ENCODE measurements at places on chromosomes 2 and 18.

- no peak for DNase-seq
Observed at GRCh38 chr2:206263959-206264603, 10.4 kb upstream of the ZDBF2 start.

DNA sequence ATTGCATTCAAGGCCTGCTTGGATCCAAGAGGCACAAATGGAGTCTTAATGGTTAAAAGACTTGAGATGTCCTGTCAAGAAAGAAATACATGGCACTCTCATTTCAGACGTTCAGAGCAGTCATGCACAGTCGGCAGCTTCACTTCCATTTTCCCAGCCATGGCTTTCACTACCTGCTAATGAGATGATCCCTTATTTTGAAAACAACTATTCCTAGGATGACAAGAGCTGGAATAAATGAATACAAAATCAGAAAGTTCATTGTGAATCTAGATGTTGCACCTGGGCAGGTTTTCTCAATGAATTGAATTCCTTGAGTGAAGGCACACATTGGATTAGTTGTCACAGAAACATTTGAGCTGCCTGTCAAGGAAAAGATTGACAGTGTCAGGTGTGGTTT lies 25.7 kb downstream of the ABCG5 start:
- DNase-seq = no peak

DNA sequence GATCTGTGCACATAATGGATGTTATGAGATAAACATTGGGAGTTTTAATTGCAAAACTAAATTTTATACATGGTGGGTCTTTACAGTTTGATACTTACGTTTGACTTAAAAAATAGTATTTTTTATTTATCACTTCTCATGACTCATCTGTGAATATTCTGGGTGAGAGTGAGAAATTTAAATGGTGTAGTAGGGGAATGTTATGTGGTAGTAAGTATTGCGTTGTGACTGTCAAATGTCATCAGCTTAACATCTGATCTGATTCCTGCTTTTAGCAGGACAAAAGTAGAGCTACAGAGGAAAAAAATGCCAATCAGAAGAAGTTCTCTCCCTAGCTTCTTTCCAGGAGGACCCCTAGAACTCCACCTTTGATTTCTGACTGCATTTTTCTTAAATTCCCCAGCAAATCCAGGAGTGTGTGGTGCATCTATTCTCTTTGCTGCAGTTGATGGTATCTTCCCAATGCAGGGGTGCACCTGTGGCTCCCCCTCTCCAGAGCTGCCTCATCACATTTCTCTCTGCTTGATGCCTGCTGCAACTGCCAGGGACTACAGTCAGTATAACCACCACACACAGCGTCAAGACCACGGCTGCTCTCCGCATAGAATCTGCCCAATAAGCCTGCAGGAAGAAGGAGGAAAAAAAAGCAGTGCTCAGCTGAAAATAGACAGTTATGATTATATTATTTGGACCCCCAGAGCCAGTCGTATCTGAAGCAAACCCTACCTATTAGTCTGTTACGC lies 151.3 kb upstream of the THUMPD2 start:
- no peak for DNase-seq

- DNase-seq = no peak
Observed at GRCh38 chr18:10792181-10792580, 266.4 kb downstream of the NAPG start.

GRCh38 chr2:195652911-195653310 lies 4.1 kb upstream of the SLC39A10 start:
- DNase-seq = no peak

DNA sequence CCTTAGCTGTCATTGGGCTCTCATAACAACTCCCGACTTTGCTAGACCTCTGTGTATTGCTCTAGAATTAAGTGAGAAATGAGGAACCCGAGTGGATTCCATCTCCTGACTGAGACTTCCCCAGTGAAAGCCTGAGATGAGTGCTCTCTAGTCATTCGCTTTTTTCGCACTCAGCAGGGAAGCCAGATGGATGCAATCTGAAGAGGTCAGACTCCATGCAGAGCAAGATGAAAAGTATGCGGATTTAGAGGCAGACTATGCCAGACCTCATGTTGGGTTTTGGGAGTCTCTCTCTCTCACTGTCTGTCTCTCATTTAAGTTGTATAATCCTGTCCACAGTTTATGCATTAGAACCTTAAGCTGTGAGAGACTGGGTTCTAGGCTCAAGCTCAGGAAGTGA lies 88.6 kb downstream of the SLC5A7 start:
- no peak for DNase-seq

GRCh38 chr2:224055101-224055500 lies 16.0 kb upstream of the SERPINE2 start:
- DNase-seq = no peak

DNA sequence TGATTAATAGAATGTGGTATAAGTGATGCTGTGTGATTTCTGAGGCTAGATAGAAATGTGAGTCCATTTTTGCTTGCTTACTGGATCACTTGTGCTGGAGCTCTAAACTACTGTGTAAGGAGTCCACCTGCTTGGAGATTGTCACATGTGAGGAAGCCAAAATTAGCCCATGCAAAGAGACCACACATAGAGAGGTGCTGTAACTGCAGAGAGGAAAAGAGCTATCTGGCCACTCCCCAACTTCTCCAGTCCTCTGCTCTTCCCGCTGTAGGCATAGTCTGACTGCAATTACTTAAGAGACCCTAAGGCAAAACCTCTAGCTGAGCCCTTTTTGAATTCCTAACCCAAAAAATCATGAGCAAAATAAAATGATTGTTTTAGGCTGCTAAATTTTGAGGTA lies 120.6 kb upstream of the FBXO11 start:
- no peak for DNase-seq

- no peak for DNase-seq
Observed at GRCh38 chr2:107430596-107431266, 396.0 kb upstream of the RGPD4 start.

GRCh38 chr2:239296020-239296932 lies 104.5 kb downstream of the HDAC4 start:
- DNase-seq = no peak

DNA sequence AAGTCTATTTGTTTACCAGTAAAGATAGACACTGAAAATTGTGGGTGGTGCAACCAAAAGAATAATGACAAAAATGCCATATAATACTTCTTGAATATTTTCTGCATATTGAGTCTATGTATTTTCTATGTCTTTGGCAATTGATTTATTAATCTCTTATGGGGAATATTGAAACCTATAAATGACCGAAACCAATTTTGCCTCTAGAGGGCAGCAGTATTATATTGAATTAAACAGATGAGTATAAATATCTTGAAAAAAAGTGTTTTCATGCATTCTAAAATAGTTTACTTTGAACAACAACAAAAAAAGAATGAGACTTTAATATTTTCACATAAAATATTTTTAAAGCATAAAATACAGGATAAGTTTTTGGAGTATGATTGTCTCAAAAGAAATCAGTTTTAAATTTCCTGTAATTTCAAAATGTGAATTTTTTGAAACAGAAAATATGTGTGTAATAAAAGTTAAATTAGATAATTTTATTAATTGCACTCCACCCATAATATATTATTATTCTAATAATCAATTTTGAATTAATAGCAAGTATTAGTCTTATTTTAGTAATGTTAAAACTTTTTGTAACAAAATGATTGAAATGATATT lies 49.9 kb upstream of the CALCRL start:
- no peak for DNase-seq

- DNase-seq = no peak
Observed at GRCh38 chr2:43943323-43943722, 52.5 kb downstream of the LRPPRC start.

GRCh38 chr2:127950264-127950663 lies 64.5 kb upstream of the AMMECR1L start:
- no peak for DNase-seq

GRCh38 chr2:58291726-58292438 lies 50.8 kb upstream of the FANCL start:
- DNase-seq = no peak

DNA sequence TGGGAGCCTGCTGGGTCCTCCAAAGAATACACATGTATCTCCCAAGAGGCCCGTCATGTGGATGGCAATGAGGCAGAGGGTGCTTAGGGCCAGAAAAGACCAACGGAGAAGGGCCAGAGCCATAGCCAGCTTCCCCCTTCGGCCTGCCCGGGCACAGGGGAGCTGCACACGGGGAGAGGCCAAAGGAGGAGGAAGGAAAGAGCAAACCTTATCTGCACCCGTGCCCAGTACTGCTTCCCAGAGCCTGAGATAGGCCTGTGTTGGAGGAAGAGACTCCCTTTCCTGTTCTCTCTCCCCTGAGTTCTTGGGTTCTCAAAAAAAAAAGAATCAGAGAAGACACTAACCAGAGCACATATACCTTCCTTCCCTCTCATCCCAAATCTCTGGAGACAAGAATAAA lies 250.3 kb downstream of the ANAPC1 start:
- DNase-seq = no peak

DNA sequence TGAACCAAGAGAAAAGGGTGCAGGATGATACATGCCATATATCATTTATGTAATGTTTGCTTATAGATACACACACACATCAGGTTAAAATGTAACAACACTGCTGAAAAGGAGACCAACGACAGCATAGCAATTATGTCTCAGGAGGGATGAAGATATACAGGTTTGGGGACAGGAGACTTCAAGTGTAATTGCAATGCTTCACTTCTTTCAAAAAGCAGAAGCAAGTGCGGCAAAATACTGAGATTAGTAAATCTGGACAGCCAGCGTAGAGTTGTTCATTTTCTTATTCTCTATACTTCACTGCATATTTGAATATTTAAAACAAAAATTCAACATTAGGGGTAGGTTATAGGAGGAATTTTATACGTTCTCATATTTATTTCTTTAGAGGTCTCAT lies 87.2 kb downstream of the L3MBTL4 start:
- DNase-seq = no peak

- no peak for DNase-seq
Observed at GRCh38 chr2:56682397-56682760, 498.6 kb downstream of the CCDC85A start.

DNA sequence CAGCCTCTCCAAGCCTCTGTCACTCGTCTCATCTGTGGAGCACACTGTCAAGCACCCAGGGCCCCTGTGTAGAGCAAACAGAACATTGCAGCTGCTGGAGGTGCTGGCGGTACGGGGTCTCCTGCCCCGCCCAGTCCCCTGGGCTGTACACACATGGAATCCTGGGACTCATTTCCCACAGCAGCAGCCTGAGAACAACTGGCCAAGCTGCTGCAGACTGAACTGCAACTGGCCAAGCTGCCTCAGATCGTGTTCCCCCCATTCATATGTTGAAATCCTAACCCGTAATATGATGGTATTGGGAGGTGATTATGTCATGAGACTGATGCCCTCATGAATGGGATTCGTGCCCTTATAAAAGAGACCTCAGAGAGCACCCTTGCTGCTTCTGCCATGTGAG lies 130.5 kb downstream of the NCK2 start:
- DNase-seq = no peak

- no peak for DNase-seq
Observed at GRCh38 chr2:54373855-54374254, 82.3 kb upstream of the SPTBN1 start.

DNA sequence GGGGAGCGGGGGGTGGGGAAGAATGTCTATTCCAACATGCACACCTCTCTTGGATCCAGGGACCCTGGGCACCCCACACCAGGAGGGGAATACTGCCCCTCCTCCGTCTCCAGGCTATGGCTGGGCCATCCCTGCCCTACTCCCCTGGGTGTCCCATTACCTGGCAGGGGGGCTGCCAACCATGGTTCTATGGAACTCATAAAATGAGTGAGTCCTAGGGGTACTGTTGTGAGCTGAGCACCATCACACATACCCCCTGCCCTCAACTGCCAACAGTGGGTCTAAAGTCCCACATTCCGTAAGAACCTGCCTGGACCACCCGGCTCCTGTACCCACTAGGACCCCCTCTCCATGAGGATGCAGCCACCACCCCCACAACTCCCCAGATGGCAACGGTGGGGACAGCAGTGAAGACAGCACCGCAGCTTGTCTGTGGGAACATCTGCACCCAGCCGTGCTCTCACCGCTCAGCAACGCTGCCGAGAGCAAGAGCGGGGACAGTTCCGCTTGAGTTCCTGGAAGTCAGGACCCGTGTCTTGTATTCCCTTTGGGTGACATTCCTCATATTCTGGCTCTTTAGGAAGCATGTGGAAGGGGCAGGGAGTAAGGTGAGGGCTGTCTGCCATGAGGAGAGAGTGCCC lies 41.5 kb downstream of the BIN1 start:
- no peak for DNase-seq

DNA sequence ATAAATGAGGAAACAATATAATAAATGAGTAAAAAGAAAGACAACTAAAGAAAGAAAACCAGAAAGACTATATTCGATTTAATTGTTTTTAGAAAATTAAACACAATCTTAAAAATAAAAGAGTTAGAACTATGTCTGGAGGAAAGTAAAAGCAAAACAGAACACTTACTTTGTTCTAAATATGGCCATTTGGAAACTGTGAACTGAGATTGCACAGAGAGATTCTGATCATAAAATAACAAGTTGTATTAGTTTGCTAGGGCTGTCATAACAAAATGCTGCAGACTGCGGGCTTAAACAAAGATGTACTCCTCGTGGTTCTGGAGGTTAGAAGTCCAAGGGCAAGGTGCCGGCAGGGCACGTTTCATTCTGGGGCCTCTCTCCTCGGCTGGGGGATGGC lies 128.1 kb upstream of the AQP4 start:
- no peak for DNase-seq

- no peak for DNase-seq
Observed at GRCh38 chr2:63696496-63696895, 107.7 kb downstream of the MDH1 start.

DNA sequence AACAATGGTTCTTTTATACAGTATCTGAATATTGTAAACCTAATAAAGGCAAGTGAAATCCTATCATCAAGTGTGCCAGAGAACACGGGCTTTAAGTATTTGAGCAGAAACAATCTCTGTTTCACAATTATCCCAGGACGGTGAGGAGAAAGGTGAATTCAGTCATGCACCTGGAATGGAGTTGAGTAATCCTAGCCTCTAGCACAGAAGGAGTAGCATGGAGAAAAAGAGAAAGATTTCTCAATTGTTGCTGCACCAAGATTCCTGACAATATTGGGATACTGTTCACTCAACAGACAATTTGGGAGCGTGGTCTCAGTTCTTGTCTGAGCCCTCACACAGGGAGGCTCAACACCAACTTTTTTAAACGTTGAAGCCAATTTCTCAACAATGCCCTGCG lies 510.6 kb downstream of the SOX11 start:
- no peak for DNase-seq

DNA sequence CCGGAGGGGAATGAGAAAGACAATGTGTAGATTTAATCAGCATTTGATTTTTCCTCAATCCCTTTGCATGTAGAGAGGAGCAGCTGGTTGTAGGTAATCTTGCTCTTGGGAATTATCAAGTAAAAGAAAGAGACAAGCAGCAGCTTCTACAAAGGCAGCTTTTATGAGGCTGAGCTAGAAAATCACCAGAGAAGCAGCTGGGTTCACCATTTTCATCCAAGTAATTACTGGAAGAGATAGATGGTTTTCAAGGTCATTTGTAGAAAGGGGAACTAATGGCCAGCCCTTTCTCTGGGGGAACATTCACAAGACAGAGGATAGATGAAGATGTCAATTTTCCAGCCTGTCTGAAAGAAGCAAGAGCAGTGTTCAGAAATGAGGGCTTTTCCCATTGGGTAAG lies 113.0 kb downstream of the RND3 start:
- no peak for DNase-seq
